ENCODE measurements at places on chromosomes 2 and 18. TPM values are rescaled to one million over a fixed set of nuclear protein-coding genes. Genes with fewer than 3 reads are reported as not detected.

MORN2 gene
- 19.3 TPM for total RNA-seq

GRCh38 chr2:126761256-126761980 is 105.5 kb downstream of the GYPC start:
- no peak overlapping the region for H3K27ac ChIP-seq
- no peaks in the 10 kb centered on the region for H3K27me3 ChIP-seq
- H3K4me1 ChIP-seq = no peaks in the 10 kb centered on the region
- H3K36me3 ChIP-seq = no peaks in the 10 kb centered on the region
- DNase-seq = no peak

DNA sequence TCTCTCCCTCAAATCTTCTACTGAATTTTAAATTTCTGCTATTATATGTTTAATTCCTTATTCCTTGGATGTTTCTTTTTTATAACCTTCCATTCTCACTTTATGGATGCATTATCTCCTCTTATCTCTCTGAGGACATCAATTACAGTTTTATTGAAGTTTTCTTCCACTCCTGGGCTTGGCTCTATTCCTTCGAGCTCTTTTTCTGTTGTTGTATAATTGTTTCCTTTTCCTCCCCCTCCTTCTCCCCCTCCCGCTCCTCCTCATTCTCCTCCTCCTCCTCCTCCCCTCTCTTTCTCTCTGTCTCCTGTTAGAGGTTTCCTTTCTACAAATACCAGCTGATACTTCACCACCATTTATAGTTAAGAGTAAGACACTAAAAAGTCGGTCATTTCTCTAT is 209.8 kb downstream of the ZBTB7C start:
- no peak overlapping the region for H3K27ac ChIP-seq
- no peaks in the 10 kb centered on the region for H3K36me3 ChIP-seq
- H3K4me3 ChIP-seq = no peak overlapping the region
- DNase-seq = no peak

- H3K4me1 ChIP-seq = no peaks in the 10 kb centered on the region
- H3K27ac ChIP-seq = no peak overlapping the region
- DNase-seq = no peak
- H3K27me3 ChIP-seq = no peaks in the 10 kb centered on the region
These were observed 184.2 kb downstream of the PIEZO2 start for GRCh38 chr18:10965119-10965518.

- no peaks in the 10 kb centered on the region for H3K4me1 ChIP-seq
- H3K27me3 ChIP-seq = no peaks in the 10 kb centered on the region
- peak; percentile 30 for DNase-seq
- H3K36me3 ChIP-seq = no peaks in the 10 kb centered on the region
These were observed 177.7 kb upstream of the ZC3H15 start for GRCh38 chr2:186308347-186308746.

- H3K27ac ChIP-seq = peak overlapping the region; percentile 93
- H3K27me3 ChIP-seq = no peaks in the 10 kb centered on the region
- H3K4me1 ChIP-seq = no peaks in the 10 kb centered on the region
- peak overlapping the region; percentile 93 for H3K4me3 ChIP-seq
- no peaks in the 10 kb centered on the region for H3K36me3 ChIP-seq
These were observed 697 bp downstream of the KCMF1 start for GRCh38 chr2:84971510-84972206.
